Germinal center (tissue), 1 donor: ENCODE measurements at places on chromosomes 5 and 9.
A peak's percentile ranks its signal among the peaks of the same experiment; 100 is the strongest.

DNA sequence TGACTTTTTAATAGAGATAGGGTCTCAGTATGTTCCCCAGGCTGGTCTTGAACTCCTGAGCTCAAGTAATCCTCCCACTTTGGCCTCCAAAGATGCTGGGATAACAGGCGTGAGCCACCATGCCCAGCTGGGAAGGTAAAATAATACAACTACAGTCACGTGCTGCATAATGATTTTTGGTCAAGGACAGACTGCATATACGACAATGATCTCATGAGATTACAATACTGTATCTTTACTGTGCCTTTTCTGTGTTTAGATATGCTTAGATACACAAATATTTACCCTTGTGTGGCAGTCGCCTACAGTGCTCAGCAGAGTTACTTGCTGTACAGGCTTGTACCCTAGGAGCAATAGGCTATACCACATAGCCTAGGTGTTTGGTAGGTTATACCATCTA, 14.2 kb upstream of the IRF1 start:
- no peak for DNase-seq

DNA sequence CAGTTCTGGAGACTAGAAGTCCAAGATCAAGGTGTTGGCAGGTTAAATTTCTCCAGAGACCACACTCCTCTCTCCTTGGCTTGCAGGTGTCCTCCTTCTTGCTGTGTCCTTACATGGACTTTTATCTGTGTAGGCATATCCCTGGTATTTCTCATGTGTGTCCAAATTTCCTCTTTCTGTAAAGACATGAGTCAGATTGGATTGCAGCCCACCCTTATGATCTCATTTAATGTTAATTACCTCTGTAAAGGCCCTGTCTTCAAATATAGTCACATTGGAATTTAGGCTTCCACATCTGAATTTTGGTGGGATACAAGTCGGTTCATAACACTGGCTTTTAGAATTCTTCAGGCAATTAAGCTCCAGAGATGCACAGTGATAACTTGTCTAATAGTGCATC, 322.2 kb upstream of the GRIA1 start:
- no peak for DNase-seq

- DNase-seq = no peak
Measured at GRCh38 chr5:136631186-136631585, 265.8 kb upstream of the TRPC7 start.

DNA sequence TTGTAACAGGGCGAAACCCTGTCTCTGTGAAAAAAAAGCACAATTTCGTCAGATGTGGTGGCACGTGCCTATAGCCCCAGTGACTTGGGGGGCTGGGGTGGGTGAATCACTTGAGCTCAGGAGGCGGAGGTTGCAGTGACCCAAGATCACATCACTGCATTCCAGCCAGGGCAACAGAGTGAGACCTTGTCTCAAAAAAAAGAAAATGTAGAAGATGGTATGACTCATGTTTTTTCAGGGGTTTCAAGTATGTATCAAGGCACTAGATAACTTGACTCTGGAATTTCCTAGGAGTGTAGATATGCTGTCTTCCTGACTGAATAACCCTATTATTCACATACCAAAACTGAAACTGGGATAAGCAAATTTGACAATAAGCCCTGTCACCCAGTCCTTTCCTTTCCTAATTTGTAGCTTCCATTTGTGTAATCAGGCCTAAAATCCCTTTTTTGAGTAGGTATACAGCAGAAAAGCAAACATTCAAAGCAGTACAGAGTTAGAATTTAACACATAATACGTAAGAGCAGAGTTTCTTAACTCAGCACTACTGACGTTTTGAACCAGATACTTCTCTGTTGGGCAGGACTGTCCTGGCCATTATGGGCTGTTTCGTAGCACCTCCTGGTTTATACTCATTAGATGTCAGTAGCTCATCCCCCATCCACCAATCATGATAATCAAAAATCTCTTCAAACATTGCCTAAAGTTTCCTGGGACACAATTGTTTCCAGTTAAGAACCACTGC, 17.3 kb upstream of the ANKRD18B start:
- no peak for DNase-seq

- DNase-seq = no peak
Measured at GRCh38 chr5:108118813-108119514, 262.9 kb downstream of the FBXL17 start.

GRCh38 chr9:124263213-124263612, 5.5 kb downstream of the NEK6 start:
- DNase-seq = no peak

DNA sequence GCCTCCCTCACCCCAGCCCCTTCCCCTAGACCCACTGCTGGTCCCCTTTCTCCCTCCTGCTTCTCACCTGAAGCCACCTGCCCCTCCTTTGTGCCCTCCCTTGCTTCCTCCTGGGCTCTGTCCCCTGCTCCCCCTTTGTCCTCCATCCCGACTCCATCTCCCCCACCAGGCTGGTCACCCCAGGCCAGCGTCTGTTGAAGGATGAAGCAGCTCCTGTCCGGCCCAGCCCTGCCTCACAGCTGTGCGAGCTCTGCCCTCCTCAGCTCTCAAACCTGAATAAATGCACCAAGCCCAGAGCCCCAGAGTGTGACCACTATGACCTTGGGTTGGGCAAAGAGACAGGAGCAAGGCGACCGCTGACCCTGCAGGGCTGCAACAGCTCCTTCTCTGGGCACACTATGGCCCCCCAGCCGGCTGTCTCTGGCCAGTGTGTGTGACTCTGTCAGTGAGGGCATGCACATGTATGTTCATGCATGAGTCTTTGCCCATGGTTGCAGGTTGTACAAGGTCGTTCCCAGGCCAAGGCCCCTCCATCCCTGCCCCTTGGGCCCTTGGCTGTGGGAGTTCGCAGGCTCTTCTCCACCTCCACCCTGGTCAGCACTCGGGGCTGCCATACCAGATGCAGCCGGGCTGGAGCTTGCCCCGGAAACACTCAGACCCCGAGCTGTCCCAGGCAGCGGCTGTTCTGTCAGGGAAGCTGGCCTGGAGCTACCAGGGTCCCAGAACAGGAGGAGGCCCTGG, 3.3 kb downstream of the LCN12 start:
- DNase-seq = no peak

DNA sequence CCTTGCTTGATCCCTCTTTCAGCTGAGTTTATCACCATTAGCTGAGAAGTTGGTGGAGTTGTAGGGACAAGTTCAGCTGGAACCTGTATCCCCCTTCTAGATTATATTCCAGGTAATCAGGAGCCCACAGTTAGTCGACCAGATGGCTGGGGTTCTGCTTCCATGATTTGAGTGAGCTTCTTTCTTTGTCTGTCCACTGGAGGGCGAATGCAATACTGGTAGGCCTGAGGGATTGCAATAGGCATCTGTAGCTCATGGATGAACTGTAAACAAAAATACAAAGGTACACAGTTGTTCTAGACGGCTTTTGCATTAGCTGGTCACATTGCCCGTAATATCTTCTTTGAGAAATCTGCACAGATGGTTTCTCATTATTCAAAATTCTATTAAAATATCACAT, 88.9 kb downstream of the PCSK5 start:
- no peak for DNase-seq

DNA sequence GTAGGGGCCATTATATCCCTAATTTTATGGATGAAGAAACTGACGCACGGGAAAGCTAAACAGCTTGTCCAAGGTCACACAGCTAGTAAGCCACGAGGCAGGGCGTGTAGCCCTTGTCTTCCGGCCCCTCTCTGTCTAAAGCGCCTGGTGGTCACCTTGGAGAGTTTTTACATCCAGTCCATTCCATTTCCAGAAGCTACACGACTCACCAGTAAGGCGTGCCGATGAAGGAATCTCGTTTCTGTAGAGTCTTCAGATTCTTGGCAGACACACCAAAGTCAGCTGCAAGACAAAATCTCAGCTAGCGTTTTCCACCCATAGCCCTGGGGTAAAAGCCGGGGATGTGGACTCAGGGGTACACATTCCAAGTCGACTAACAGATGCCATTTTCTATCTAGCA, 80.5 kb downstream of the STK10 start:
- DNase-seq = no peak

DNA sequence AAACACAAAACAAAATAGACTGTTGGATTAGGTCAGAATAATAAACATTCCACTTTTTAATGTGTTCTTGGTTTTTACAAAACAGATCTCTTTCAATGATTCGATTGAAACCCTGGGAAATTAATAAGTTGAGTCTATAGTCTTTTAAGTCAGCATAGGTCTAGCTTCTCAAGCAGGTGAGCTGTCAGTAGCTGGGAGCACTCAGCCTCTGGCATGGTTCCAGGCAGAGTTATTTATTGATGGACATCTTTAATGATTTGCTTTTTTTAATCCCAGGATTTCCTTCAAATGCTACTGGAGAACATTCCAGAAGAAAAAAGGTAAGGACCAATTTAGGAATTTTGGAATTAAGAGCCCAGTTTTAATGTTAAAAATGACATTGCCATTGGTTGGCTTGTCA, 241.0 kb downstream of the AOPEP start:
- DNase-seq = no peak

- DNase-seq = no peak
Measured at GRCh38 chr9:123637945-123638634, 282.1 kb downstream of the CRB2 start.

DNA sequence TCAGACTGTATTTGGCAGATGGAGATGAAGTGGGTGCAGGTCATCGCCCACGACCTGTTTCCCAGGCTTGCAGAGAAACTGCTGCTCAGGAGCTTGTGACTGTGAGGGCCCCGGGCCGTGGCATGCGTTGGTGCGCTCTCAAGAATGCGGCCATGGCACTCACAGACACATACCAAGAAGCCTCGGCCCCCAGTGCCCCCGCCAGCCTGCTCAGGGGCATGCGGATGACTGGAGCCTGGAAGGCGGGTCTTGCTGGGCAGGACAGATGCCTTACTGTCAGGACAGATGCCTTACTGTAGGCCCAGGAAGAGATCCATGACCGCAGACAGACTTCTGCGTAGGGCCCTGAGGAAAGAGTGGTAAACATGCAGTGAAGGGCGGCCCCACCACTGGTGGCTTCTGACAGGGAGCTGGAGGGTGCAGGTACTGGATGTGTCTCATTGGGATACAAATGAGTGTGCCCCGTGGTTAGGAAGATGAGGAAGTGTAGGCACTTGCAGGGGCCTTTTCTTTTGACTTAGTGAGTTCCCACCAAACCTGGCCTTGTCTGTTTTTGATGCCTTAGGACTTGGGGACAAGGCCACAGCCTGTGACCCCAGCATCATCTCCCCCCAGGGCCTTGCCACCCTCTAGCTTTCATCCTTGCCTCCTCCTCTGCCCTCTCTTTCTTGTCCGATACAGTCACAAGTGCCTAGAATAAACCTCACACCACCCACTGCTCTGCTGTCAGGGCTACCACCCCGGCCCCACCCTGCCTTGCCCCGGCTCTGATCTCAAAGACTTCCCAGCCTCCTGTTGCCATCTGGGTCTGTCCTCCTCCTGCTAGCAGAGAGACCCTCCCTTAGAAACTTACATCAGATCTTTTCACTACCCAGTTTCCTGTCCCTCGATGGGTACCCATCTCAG, 68.8 kb upstream of the ABL1 start:
- no peak for DNase-seq

GRCh38 chr9:115367780-115368525, 250.0 kb upstream of the TNC start:
- DNase-seq = no peak

- DNase-seq = no peak
Measured at GRCh38 chr9:120690372-120690771, 23.9 kb downstream of the MEGF9 start.

DNA sequence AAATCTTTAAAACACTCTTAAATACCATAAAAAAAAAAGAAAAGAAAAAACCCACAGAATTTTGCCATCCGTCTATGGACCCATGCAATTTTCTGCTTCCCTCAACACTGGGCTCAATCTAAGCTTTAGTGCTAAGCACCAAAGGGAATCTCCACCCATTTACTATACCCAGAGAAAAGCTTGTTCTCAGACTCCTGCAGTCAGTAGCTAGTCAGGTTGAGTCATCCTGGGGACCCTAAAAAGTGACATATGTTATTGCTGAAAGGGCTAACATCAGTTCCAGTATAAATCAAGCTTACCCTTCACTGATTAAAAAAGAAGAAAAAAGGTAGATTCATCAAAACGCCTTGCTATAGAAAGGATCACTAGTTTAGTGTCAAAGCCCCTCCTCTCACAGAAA, 177.6 kb downstream of the MUSK start:
- DNase-seq = no peak

DNA sequence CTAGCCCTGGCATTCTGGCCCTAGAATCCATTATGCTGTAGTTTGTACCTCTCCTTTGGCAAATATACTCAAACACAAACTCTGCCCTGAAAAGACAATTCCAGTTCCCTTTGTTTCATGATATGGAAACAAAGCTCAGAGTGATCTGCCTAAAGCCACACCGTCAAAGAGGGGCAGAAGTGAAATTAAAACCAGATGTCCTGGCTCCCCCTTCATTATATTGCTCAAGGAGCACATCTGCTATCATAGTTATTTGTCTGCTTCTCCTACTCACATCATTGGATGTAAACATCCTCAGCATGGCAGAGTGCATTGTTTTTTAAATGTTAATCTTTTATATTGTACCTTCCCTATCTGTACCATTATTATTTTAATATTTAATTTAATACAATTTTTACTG, 266.7 kb upstream of the SMARCA2 start:
- no peak for DNase-seq

DNA sequence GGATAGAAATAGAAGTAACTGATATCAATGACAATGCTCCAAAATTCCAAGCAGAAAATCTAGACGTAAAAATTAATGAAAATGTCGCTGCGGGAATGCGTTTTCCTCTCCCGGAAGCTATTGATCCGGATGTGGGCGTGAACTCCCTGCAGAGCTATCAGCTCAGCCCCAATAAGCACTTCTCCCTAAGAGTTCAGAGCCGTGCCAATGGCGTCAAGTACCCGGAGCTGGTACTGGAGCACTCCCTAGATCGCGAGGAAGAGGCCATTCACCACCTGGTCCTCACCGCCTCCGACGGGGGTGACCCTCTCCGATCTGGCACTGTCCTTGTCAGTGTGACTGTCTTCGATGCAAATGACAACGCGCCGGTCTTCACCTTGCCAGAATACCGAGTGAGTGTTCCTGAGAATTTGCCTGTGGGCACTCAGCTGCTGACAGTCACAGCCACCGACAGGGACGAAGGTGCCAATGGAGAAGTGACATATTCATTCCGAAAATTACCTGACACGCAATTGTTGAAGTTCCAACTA, 818 bp downstream of the PCDHGA10 start:
- DNase-seq = no peak

DNA sequence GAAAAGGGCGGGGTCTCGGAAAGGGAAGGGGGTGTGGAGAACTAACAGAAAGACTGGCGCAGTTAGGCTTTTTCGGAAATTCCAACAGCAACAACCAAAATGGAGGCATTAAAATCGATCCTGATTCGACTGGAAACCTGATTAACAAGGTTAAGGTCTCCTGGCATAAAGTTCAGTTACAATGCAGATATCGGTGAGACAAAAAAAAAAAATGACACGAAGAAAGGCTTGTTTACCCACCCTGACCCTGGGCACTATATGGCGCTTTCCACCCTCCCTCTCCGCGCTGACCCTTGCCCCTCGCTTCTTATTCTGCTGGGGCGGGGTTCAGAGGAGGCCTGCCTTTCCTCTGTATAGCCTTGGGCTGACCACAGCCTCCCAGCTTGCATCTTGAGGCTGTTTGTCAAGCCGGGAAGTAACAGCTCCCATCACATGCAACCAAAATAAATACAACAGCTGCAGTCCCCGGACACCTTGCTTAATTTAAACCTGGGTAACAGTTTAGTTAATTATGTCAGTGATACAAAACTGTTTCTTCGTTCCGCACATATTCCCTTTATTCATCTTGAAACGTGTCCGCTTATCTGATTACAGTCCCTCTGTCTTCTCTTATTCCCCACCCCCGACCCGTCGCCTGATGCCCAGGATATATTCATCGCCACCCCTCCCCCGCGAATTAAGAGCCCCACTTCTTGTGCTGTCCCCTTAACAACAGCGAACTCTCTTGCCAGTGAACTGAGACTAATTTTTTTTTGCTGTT, 795 bp upstream of the PJA2 start:
- peak; percentile 14 for DNase-seq

GRCh38 chr5:24816206-24816605, 171.4 kb upstream of the CDH10 start:
- no peak for DNase-seq
